ENCODE measurements at places on chromosomes 7 and 10.

DNA sequence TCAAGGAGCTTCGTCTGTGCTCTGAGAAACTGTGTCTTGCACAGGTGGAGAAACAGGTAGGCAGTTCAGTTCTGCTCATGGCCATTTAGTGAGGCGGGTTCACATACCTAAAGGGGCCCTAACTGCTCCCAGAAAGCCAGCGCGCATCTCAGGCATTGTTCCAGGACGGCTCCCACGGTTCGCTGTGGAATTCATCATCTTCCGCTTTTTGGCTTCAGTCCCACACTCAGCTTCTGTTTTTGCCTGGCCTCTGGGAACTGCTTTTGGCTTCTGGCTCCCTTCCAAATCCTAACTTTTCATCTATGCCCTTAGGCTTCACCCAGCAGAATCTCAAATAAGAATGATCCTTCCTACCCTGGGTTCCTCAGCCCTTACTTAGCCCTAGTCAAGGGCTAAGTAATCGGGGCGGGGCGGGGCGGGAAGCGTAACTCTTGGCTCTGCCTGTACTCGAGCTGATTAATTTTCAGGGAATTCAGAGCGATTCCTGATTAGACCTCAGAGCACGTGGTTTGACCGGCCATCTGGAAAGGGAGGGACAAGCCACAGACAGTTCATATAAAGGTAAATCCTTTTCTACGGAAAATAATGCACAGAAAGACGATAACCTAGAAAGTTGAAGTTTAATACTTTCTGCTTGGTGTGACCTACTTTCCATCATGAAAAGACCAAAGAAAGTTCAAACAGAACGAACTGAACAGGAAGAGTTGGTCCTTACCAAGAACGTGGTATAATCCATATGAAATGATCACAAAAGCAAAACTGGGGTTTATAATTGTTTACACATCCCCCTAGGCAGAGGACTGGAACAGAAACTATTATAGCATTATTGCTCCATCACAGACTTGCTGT, 105.7 kb downstream of the ST8SIA6 start:
- DNase-seq = no peak

- no peak for DNase-seq
These were observed 377.3 kb upstream of the ZMIZ1 start for GRCh38 chr10:78691301-78692030.

- no peak for DNase-seq
These were observed 1040.1 kb upstream of the LRRN3 start for GRCh38 chr7:110050785-110051184.

DNA sequence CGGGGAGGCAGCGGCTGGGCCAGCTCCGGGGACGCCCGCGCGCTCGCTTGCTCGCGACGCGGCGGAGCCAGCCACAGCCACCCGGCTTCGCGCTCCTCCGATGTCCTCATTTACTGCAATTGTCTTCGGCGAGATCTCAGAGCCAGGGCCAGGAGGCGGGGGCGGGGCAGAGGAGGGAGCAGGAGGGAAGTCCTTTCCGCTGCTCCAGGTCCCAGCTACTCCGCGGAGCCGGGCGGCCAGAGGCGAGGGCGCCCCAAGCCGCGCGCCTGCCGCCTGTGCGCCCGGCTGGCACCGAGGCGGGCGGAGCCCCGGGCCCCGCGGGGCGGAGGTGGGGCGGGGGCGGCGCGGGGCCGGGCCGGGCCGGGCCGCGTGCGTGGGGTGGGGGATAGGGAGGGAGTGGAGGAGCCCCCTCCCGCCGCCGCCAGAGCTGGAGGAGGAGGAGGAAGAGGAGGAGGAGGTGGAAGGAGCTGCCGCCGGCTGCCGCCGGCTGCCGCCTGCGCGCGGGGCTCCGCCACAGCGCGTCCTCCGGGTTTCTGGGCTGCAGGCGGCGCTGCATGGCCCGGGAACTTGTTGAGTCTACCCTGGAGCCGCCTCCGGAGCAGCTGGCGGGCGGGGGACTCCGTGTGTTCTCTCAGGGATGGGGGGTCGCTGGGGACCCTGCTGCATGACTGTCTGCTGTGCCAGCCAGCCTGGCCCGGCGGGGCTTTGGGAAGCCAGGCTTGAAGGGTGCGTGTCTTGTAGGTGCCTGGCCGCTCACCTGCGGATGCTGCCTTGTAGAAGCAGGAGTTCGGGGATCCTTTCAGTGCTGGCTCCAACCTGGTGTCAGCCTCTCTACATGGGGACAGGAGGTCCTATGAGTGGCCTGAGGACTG, at the start of gene INSYN2A:
INSYN2A (minus strand) TSS at position 310 of the 872 bp plus-strand sequence. CDS start 20,196 bp downstream, outside the sequence.
- DNase-seq = no peak

GRCh38 chr7:27094304-27095049, 1.3 kb downstream of the HOXA1 start:
- DNase-seq = no peak

- DNase-seq = no peak
These were observed 41.5 kb downstream of the ARHGAP19 start for GRCh38 chr10:97250952-97251351.

DNA sequence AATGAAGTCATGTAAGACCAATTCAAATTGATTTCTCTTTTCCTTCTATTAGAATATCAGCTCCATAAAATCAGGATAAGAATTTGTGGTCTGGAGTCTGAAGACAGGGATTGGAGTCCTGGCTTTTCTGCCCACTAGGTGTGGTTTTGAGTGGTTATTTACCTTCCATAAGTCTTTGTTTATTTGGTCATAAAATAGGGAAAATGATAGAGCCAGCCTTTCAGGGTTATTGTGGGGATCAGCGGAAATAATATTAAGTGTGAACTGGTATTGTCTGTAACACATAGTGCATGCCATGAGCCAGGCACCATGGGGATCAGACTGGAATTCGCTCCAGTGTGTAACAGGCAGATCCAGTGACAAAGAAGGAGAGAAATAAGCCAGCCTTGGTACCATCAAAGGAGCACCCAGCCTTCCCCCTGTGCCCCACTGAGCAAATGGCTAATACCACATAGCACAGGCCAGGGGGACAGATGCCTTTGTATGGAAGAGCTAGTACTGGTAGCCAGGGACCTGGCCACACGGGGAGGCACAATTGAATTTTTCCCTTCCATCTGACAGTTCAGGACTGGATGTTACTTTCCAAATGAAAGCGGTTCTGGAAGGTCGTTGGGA, 509.7 kb upstream of the PODXL start:
- no peak for DNase-seq

DNA sequence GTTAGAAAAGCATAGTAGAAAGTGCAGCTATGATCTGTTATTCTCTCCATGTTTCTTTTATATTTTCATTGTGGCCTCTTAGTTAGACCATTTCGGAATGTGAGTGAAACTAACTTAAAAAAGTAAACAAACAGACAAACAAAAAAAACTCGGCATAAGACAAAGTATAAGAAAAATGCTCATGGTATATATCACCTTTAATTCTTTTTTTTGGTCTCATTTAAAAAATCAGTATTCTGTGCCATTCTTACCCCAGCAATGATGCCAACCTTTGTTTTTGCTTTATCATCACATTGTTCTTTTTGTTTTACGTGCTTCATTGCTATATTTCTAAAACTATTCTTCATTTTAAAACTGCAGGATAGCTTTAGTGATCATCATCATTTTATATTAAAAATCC, 2.8 kb upstream of the TMEM229A start:
- DNase-seq = no peak

- no peak for DNase-seq
These were observed 17.3 kb downstream of the CRTAC1 start for GRCh38 chr10:98013122-98013521.

- no peak for DNase-seq
These were observed 171.2 kb downstream of the PRKAG2 start for GRCh38 chr7:151705636-151706276.

DNA sequence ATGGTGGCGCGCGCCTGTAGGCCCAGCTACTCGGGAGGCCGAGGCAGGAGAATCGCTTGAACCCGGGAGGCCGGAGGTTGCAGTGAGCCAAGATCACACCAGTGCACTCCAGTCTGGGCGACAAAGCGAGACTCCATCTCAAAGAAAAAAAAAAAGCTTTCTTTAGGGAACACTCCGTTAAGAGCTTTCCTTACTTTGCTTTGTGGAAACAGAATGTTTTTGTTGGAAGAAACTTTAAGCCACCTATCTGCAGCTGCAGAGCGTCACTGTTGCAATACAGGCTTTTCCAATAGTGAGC, 641 bp upstream of the TPK1 start:
- DNase-seq = no peak

DNA sequence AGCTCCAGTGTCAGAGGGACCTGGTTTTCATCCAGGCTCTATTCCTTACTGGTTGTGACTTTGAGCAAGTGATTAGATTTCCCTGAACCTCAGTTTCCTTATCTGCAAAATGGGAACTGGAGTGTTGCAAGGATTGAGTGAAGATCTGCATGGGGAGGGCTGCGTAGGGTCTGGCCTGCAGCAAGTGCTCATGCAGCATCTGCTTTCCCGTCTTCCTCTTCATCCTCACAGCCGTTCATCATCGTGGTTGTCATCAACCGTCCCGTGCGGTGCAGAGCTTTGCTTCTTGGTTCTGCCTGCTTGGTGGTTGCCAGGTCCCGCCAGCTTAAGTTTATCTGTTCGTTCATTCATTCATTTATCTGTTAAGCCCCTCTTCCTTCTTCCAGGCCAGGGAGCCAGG, 135.0 kb downstream of the GRK5 start:
- DNase-seq = no peak

DNA sequence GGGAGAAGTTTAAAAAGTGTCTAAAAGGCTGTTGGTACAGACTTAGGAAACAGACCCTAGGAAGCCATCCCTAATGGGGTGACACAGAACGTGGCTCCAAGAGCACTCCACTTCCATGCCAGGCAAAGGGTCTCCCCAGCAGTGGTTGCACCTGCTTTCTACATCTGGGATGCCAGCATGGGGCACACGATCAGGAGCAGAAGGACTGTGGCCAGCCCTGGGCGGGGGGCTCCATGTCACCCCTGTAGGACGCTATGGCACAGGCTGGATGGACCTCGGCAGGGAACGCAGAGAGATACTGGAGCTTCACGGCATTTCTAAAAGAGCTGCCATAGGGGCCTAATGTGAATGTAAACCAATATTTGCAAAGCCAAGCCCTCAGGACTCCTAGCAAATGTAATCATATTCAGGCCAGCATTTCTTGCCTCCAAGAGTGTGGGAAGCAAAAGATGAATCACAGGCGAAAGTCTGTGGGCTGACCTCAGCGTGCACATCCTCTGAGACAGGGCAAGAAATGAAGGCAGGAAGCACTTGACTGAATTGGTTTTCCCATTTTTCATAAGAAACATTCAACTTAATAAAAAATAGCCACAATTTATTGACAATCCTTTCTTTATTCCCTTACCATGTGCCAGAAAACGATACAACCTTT, 93.9 kb downstream of the ATXN7L1 start:
- DNase-seq = no peak

- no peak for DNase-seq
These were observed 26.4 kb downstream of the RNF216 start for GRCh38 chr7:5754981-5755599.

DNA sequence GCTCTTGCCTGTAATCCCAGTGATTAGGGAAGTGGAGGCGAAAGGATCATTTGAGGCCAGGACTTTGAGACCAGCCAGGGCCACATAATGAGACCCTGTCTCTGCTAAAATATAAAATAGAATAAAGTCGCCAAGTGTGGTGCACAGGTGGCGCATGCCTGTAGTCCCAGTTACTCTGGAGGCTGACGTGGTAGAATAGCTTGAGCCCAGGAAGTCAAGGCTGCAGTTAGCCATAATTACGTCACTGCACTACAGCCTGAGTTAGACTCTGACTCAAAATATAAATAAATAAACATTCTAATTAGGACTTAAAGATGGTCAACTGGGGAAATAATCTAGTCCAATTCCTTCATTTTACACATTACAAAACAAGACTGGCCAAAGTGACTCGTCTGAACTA, 768 bp downstream of the CHCHD2 start:
- no peak for DNase-seq

All from NCI-H2107 (cell line).